Activated naive CD4-positive, alpha-beta T cell treated with Interleukin-2 at 50 U/mL for 16 hours (primary cell): ENCODE measurements at places on chromosomes 7 and 10.

DNA sequence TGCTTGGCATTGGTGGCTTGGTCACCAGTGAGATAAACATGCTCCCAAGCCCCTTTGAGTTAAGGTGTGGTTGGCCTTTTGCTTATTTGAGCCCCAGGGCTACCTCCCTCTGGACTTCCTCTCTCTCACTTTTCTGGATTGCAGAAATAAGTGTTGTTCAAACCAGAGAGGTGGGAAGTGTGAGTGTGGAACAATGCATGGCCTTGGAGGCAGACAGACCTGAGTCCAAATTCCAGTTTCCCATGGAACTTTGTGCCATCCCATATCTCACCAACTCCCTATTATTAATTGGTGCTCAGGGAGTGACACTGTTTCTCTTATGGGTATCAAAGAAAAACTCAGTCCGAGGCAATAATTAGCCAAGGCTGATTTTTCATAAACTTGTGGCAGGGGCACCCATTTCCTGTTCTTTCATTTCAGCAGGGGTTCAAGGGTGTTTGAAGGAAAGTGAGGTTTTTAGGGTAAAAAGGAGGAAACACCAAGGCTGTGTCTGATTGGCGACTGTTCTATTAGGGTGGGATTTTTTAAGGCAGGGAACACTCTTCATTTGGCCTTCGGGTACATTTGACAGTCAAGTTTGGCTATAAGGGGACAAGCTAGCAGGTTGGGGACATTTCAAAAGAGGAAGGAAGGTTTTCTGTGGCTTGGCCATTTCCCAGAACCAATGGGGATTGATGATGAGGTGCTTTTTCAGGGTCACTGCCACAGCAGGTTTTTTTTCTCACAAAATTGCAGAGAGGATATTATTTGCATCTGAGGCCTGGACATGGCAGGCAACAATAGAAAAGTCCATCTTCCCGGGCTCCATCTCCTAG lies 148.8 kb upstream of the NPY start:
- no peak for DNase-seq

- peak; percentile 43 for DNase-seq
Observed at GRCh38 chr10:6494936-6495592, 85.0 kb downstream of the PRKCQ start.

DNA sequence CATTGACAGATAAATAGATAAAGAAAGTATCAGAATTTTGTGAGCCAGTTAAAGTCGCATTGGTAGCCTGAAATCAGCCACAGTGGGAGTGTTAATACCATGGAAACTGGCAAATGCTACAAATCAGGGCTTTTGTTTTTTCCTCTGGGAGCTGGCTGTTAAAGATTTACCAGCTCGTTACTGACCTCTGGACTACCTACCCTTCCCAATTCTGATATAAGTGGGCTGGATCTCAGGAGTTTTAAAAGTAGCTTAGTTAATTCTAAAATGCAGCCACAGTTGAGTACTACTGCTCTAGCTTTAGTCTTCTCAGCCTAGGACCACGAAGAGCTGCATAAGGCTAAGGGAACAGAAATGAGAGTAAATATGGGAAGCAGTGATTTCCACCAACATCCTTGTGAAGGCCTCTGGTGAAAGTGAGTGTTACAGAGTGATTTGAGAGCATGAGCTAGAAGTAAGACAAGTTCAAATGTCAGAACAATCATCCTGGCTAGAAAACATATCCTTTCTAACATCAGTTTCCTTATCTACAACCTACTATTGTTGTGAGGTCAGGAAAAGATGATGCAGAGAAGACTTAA lies 53.2 kb downstream of the A1CF start:
- DNase-seq, result no peak

GRCh38 chr7:93902777-93903423 lies 3.5 kb upstream of the GNGT1 start:
- no peak for DNase-seq

DNA sequence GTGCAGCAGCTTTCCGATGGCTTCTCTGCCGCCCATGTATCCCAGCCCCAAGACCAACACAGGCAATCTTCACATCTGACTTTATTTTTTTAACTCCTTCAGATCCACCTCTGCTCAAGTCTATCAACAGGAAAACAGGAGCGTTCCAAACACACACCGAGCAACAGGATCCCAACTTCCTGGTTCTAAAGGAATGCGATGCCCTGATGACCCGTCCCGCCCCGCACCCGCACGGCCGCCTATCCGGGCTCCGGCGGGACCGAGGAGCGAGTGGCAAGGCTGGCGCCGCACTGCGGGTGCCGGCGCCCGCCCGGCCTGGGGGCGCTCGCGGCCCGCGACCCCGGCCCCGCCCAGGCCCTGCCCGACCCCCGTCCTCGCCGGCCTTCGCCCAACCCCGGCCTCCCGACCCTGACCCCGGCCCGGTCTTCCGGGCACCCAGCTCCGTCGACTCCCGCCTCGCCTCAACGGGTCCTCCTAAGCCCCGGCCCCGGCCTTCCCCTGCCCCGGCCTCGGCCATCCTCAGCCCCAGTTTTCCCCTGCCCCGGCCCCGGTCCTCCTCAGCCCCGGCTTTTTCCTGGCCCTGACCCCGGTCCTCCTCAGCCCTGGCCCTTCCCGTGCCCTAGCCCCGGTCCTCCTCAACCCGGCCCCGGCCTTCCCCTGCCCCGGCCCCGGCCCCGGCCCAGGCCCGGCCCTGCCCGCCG lies 730 bp downstream of the LARP4B start:
- DNase-seq, result peak; percentile 22

DNA sequence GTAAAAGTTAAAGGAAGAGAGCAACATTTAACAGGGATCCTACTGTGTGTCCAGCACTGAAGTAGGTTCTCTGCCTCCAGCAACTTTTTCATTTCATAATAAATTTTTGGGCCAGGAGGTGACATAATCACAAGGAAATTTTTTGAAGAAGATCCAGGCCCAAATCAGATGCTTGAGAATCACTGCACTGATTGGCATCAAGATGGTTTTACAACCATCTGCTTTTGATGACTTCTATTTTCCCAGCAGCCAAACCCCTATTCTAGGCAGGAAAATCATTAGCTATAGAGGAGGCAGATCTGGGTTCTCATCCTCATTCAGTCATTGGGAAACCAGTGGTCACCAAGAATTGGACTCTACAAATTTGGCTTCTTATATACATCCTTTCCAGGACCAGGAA lies 79.0 kb downstream of the ARL4A start:
- no peak for DNase-seq

GRCh38 chr7:114217026-114217806 lies 197.4 kb upstream of the FOXP2 start:
- no peak for DNase-seq

GRCh38 chr10:71741029-71741428 lies 21.5 kb upstream of the C10orf105 start:
- no peak for DNase-seq

DNA sequence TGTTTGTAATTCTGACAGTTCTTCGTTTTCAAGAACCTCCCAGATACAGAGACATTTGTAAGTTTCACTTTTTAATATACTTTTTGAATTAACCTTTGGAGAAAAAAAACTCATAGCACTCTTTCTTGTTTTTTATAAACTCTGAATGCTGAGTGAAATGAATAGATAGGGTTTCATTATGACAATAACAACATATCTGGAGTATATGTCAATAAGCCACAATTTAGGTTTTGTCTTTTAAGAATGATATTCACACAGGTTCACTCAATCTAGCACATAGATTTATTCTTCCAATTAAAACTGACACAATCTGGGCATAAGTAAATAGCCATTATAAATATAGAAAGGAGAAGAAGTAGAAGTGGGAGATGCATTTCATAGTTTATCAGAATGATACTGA lies 21.7 kb downstream of the ABCA13 start:
- no peak for DNase-seq

DNA sequence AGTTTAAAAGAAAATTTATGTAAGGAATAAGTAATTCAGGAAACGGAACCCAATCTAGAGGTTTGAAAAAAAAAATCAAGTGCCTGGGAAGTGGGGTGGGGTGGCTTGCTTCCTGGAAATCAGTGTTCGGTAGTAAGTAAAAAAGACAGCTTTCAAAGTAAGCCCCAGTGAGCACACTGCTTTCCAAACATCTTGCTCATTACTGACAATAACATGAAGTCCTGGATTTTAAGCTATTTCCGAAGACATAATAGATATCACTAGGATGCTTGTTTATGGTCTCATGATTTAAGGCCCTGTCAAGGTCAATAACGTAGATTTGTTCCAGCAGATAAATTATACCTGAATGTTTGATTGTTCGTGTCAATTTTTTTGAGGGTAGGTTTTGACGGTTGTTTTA lies 1.3 kb downstream of the STAMBPL1 start:
- DNase-seq, result no peak

DNA sequence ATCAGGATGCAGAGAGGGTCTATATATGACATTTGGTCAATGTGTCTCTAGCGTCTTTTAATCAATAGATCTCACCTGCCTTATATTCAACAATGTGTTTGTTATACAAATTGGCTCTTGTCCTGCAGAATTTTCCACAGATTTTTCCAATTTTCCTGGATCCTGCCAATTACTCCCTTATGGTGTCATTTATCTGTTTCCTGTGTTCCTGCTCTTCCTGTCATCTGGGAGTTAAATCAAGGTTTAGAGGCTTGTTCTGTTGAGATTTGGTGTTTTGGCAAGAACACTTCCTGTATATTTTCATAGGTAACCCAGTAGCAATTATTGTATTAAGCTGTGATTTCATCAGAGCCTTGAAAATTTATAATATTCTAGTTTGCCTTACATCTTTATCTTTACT lies 8.8 kb upstream of the C10orf71 start:
- DNase-seq, result no peak

- DNase-seq, result no peak
Observed at GRCh38 chr10:63266391-63267316, 133.5 kb downstream of the NRBF2 start.

DNA sequence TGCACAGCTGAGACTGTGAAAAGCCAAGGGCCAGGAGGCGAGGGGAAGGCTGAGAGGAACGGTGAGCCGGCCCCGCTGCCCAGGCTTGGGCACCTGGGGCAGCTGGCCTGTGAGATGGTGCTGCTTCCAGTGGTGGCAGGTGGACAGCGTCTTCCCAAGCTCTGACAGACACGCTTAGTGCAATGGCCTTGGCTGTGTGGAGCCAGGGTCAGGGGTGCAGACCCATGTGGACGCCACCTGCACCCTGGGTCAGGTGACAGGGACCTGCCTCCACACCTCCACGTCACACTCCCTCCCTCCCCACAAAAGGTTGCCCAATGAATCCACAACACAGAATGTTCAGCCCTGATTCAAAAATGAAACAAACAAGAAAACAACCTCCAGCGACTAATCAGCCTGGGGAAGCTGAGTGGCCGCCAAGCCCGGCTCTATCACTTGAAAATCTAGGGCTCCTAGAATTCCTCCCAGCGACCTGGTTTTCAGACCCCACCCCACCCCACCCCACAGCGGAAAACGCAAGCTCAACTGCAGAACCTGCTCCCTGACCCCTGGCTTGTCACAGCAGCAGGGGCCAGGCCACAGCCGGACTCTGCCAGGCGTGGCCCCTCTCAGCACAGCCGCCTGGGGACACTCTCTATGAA lies 54.3 kb downstream of the PRKAG2 start:
- no peak for DNase-seq

DNA sequence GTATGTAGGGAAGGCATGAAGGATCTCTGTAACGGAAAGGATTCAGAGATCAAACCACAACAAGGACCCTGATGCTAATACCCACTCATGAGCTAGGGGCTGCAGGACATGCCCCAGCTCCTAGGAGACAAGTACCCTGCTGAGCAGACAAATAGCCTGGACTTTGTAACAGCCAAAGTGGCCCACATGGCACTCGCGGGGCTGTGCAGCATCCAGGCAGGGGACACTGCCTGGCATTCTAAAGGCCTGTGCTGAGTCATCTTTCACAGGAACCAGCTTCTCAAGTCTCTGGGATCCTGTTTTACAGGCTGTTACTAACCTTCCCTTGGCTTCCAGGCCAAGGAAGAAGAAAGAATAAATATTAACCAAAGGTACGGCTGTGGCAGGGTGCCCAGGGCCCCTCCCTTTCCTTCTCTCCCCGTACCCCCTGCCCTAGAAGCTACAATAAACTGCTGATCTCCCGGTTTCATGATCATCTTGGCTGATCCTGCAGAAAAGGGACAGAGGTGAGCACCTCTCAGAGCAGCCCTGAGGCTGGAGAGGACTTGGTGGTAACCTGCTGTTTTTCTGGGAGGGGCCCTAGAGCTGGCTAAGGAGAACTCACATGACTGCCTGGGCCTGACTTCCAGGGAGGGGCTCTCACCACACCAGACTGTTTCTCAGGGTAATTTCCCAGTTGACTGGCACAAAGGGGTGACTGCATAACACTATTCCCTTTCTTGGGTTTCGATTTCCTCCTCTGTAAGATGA lies 4.2 kb upstream of the RPEL1 start:
- DNase-seq, result no peak

DNA sequence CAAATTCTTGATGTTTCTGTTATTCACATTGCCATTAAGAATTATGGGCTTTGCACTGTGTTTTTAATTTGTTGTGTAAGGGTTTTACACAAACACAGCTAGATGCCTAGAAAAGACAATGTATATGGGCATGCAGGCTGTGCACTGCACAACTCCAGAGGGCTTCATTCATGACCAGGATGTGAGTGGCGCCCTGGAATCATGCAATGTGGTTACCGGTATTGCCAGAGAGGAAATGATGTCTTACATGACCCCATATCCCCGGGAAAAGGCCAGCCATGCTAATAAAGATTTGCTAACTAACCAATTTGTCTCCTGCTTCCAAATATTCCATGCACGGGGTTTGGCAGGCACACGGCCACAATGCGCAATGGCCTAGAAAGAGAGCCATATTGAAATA lies 16.9 kb downstream of the KCNMA1 start:
- no peak for DNase-seq

DNA sequence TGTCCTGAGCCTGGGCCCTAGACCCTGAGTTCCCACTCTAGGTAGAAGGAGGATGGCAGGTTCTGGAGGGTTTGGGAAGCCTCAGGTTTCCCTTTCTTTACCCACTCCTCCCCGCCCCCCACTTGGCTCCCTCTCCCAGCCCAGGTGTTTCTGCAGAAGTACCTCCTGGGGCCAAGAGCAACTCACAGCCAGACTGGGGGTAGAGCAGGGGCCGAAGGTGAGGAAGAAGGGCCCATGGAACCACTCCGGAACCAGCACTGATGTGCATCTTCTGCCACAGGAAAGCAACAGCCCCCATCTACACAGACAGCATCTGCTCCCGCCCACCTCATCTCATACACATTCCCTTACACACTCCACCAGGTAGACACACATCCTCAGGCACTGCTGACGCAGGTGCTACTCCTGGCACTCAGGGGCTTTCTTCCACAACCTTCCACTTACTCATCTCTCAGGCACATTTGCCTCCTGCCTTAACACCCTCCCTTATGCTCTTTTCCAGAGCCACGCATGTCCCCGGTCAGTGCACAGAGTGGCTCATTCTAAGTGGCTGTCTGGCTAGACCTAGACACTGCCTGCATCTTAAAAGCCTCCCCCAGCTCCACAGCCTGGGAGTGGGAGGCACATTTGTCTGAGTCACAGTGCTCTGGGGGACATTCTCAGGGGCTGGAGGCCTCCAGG lies 1.8 kb downstream of the EPHB6 start:
- no peak for DNase-seq

GRCh38 chr10:88033385-88033784 lies 170.0 kb downstream of the PTEN start:
- no peak for DNase-seq

DNA sequence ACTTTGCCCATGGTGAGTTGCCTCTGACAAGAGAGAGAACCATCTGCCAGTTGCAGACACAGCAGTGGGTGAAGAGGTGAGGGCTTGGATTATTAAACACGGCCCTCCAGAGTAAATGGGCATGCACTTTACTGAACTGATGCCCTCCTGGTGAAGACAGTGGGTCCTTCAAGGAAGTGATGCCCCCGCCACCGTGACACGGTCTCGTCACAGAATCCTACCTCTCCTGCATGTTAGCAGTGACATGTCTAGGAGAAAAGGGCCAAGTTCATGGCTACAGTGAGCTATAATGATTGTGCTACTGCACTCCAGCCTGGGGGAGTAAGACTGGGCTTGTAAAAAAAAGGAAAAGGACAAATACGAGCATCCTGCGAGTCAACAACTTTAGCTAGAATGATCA lies 2.4 kb downstream of the BNIP3 start:
- DNase-seq, result no peak
